ENCODE measurements at places on chromosomes 7 and 10.

GRCh38 chr7:41624818-41625217 is 78.1 kb downstream of the INHBA start:
- no peak for DNase-seq

- no peak for DNase-seq
These were observed 345.5 kb downstream of the DNAJB6 start for GRCh38 chr7:157682064-157682945.

- DNase-seq = no peak
These were observed 148.2 kb upstream of the ETV1 start for GRCh38 chr7:14137676-14138075.

GRCh38 chr7:156820445-156821063 is 72.4 kb downstream of the LMBR1 start:
- no peak for DNase-seq

DNA sequence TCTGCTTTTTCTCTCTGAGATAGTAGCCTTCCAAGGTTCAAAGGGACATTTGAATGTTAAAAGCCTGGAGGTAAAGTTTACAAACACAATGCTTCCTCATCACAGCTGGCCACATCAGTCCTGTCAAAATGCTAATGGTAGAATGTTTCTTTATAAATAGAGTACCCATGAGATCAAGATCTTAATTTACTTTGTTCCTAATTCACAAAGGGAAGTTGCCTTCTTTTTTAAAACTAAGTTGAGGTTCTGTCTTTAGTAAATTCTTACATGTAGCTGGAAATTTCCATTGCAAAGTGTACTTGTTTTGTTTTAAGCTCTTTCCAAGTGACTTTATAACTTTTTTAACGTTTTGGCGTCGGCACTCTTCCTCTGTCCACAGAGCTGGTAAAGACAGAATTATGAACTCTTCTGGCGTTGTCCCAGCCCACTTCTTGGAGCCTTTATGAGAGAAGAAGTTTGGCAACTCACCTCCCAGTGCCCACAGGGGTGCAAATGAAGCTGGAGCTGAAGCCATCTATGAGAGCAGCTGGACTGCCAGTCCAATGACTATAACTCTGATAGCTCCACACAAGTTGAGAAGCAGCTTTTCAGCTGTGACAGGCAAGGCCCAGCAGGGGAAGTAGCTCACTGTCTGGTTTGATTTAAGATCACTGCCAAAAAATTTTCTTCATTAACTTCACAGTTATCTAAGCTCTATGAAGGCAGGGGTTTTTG is 23.3 kb downstream of the FZD1 start:
- no peak for DNase-seq

DNA sequence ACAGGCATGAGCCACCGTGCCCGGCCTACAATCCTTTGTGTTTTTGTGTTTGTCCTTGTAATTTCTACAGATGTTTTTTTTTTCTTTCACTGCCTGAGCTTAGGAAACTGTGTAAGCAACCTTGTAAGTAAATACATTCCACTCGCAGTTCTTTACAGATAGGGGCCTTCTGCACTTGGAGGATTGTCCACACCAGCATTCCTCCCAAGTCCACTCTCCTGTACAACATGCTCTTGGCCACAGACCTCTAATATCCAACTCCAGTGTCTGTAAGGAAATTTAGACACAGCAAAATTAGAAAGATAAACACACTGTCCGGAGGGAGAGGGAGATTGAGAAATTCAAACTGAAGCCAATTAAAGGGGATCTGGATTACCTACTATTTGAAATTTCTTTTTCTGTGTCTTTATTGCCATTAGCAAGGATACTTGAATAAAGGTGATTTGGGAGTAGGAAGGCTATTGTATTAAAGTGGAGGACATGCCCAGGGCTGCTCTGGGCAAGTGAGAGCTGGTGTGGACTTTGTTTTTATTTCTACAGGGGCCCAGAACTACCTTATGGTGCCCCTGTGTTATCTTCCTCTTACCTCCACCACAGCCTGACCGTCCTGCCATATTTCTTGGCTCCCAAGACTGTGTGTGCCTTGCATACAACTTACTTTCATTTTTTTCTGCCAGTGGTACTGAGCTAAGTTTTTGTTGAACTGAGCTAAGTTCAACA is 9.7 kb downstream of the MXI1 start:
- no peak for DNase-seq

DNA sequence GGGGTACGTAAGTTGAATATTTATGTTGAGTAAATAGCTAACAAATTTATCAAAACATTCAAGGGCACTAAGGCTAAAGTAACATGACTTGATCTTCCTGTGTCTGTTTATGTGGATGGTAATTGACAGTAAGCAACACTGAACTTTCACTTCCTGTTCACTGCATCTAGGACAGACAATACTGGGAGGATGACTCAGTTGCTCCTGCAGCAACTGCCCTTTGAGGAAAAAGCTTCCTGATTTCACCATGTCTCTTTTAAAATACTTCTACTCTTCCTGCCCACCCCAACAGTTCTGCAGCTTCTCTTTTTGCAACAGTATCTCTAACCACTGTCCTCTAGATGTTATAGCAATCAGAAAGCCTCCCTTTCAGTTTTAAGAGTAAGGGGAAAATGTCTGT is 76.6 kb upstream of the HGF start:
- DNase-seq = no peak

GRCh38 chr7:52592698-52593097 is 442.7 kb upstream of the POM121L12 start:
- no peak for DNase-seq

- no peak for DNase-seq
These were observed 22.4 kb downstream of the NACAD start for GRCh38 chr7:45066409-45066808.

GRCh38 chr10:123402656-123403055 is 248.5 kb downstream of the BUB3 start:
- peak; percentile 48 for DNase-seq

DNA sequence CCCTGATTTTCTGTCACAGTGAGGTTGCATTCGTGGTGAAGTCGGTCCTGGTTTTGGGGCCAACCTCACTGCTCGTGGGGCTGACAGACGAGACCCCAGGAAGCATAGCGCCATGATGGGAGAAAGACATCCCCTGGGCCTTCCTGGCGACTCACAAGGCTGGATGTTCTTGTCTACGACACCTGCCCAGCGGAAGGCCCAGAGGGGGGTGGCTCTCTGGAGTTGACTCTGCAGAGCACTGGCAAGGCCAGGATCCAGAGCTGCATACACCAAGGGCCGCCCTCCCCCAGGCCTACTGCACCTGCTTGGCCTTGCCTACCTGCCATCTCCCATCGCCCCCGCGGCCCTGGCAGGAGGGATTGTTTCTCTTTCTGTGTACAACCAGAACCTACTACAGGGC is 608.9 kb downstream of the PTPRN2 start:
- DNase-seq = no peak

DNA sequence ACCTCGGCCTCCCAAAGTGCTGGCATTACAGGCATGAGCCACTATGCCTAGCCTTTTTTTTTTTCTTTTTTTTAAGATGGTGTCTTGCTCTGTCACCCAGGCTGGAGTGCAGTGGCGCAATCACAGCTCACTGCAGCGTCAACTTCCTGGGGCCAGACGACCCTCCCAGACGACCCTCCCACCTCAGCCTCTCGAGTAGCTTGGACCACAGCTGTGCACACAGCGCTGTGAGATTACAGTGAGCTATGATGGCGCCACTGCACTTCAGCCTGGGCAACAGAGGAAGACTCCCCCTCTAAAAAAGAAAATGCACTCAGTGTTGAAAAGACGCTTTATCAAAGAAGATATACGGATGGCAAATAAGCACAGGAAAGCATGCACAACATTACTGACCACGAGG is 16.5 kb upstream of the WIPI2 start:
- no peak for DNase-seq

DNA sequence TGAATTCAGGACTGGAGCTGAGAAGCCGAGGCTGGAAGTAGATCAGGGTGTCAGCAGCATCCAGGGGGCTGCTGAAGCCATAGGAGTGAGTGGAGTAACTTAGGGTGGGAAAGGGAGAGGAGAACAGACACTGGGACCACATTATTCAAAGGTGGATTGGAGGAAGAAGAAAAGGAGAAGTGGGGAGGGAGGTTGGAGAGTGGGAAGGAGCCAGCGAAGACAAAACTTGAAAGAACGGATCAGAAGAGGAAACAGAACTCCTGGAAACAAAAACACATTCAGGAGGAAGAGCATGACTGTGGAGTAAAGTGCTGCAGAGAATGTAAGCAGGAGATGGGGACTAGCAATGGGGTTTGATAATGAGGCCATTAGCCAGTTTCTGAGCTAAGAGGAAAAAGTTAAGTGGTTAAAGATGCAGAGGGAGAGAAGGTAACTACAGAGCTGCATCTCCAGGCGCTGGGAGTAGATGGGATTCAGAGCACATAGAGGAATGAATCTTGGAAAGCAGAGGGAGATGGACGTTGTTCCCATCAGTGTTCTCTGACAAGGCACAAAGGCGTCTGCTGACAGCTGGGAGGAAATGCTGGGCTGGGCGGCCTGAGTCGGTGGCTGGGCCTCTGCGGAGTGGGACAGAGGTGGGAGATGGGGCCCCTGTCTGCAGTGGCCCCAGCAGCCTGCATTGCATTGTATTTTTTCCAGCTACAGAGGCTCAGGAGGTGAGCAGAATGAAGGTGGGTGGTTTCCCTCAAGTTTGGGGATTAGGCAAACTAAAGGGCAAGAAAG is 63.1 kb upstream of the LEP start:
- no peak for DNase-seq

DNA sequence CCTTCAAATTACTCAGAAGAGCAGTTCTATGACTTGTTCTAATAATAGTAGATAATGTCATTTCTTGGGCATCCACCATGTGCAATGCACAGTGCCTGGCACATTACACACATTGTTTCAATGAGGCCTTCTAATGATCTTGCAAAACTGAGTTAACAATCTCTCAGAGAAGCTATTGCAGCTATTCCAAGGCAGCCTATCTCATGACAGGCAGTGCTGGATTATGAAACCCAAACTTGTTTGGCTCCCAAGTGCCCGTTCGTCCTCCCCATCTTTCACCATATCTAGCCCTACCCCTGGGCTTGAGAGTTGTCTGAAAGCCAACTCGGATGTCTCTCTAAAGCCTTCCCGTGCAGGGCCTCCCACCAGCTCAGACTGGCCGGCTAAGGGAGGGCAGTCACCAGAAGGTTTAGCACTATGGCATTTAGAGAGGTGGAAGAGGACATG is 405.1 kb downstream of the PLXNA4 start:
- no peak for DNase-seq

DNA sequence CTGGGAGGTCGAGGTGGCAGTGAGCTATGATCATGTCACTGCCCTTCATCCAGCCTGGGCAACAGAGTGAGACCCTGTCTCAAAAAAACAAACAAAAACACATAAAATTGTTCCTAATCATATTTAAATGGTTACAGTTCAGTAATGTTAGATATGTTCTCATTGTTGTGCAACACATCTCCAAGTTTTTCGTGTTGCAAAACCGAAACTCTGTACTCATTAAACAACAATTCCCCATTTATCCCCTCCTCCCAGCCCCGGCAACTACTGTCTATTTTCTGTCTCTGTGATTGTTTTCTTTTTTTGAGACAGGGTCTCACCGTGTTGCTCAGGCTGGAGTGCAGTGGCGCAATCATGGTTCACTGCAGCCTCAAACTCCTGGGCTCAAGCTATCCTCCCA is 16.1 kb upstream of the PRXL2A start:
- DNase-seq = no peak

DNA sequence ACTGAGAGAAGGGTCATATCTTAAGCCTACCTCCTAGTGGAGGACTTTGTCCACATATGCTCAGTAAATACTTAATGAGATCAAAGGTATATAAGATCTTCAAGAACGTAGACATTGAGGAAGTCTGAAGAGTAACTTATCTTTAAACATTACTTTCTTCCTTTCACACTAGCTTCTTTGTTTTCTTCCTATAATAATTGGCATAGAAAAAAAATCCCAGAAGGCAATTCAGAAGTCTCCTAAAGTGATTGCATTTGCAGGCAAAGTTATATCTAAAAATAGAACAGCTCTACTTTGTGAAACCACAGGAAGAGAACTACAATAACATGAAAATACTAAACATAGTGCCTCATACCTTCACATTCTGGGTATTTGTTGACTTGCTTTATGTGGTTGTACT is 150.4 kb downstream of the PPP1R3A start:
- DNase-seq = no peak

DNA sequence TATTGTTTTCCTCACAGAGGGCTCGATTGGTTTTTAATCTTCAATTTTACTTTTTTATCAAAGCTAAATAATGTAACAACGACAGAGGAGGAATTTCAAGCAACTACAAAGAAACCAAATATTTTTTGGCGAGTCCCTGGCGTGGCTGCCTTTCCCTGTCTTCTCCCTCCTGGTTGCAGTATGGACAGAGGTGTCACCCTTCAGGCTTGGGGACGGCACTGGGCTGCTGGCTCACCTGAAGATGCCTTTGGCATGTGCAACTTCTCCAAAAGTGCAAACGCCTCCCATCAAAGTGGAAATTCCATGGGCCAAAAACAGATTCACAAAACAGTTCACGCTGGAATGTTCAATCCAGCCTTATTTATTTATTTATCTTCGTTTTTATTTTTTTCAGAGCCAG is 51.9 kb downstream of the DOCK1 start:
- no peak for DNase-seq

GRCh38 chr7:2520131-2520760 is 672 bp downstream of the LFNG start:
- no peak for DNase-seq

DNA sequence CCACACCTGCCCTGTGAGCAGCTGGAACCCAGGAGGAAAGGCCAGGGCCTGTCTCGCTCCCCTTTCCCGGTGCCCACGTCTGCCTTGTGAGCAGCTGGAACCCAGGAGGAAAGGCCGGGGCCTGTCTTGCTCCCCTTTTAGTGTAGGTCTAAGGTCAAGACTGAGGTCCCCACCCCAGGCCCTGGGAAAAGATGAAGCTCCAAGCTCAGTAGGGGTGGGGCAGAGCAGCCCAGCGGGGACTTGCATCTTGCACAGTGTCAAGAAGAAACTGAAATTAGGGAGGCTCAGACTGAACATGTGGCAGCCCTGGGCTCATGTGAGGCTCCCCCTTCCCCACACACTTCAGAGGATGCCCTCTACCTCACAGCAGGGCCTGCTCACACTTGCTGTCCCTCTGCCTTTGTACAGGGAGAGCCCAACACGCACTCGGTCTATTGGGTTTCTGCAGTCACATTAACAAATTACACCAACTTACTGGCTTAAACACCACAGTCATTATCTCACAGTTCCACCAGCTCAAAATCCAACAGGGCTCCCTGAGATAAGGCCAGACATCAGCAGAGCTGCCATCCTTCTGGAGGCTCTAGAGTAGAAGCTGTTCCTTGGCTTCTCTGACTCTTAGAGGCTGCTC is 12.4 kb downstream of the POLL start:
- DNase-seq = no peak

- no peak for DNase-seq
These were observed 11.8 kb upstream of the SGPL1 start for GRCh38 chr10:70803775-70804420.

DNA sequence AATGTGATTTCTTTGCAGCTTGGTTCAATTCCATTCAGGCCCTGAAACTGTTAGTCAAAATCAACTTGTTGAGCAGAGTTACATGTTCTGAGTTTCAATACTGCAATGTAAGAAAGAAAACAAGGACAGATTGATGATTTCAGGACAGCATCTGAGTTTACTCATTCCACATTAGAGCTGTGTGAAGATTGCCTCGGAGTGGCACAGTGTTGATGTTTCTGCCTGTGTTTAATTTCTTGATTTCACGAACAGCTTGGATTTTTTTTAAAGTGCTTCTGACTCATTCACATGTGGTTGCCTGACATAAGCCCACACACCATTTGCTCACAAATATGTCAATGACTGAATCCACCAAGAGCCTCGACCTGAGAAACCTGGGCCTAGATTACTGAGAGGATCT is 101.2 kb upstream of the PARD3 start:
- DNase-seq = no peak
